ENCODE measurements at places on chromosomes 1 and 21.

- DNase-seq: no peak
Observed at GRCh38 chr1:217333939-217334338, 297.0 kb downstream of the GPATCH2 start.

DNA sequence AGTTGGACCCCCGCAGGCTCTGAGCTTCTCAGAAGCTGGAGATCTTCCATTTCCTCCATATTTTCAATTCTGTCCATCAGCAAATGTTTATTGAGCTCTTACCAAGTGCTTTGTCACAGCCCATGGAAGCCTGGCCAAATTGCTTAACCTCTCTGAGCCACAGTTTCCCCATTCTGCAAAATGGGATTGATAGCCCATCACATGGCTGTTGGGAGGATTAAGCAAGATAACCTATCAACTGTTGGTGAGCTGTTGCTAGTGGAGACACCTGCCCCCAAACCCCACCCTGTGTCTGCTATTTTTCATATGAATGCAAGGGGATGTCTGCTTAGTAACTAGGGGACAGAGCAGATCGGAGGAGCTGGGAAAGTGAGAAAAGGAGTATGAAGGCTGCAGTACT is 38.3 kb downstream of the CD34 start:
- no peak for DNase-seq

DNA sequence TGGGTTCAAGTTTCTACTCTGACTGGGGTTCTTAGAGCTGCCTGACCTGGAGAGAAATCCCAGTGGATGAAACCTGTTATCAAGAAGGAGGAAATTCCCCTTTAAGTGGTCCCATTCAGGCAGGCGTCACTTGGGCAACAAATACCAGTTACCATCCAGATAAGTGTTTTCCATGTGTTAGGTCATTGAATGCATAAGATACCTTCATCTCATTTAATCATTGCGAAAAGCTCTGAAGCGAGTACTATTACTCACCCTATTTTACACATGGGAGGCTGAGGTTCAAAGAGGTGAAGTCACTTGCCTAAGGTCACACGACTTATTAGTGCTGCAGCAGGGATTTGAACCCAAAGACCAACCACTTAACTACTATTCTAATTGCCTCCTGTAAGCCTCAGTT is 45.5 kb upstream of the RPL11 start:
- no peak for DNase-seq

DNA sequence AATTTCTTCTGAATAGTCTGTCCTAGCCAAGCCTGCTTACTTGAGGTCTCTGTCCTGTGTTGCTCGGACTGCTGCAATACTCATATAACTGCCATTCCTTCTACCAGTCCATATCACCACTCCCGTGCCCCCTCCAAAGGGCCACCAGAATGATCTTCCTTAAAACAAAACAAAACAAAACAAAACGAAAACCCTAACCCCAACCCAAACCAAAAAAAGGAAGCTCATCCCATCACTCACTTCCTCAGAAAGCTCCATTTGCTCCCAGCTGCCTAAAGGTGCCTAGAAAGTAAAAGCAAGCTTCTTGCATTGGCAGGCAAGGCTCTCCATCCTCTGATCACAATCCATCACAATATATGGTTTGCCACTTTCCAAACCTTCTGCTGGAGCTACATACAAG is 20.3 kb downstream of the USP24 start:
- no peak for DNase-seq

- DNase-seq: no peak
Observed at GRCh38 chr1:14466006-14466405, 132.5 kb upstream of the KAZN start.

GRCh38 chr1:221912230-221912629 is 170.3 kb upstream of the DUSP10 start:
- DNase-seq: no peak

DNA sequence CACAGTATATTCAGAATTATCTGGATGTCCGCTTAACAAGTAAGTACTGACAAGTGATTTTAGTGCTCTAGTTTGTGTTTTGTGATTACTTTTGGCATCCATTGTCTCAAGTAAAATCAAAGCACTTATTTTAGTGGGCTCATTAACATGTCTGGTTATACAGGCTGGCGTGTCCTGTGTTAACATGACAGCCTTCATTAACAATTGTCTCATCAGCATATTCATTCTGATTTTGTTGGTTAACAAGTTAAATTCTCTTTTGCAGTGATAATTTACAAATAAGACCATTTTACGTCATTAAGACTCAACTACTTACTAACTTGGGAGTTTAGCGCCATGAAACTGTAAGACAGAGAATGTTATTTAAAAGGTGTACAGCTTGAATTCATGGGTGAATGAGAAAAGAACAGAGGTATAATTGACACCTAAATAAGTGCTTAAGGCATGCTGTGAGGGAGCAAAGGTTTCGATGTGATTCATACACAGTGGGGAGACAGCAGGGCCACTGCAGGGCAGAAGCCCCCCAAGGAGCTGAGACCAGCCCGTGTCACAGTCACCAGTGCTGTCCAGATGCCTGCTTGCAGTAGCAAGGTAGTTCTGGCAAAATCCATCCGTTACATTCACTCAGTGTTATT is 22.4 kb downstream of the TAF5L start:
- no peak for DNase-seq

DNA sequence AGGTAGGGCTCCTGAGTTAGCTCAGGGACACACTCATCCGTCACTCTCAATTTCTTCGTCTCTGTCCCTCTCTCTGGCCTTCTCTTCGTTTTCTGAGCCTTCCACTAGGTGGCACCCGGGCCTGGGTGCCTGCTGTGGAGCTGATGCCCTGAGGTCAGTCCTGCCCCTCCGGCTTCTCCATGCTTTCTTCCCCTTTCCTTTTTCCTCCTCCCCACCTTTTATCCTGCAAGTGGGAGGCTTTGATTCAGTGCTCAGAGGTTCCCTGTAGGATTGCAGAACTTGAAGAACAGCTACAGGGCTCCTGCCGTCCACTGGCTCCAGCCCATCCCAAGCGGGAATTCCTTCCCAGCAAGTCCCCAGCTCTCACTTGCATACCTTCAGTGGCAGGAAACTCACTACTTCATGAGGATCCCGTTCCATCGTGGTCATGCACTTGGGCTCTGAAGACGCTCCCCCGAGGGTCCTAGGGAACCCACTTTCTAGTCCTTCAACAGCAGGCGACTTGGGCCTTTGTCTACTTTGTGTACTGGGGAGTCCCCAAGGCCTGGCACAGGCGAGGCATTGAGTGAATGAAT is 45.6 kb downstream of the SRRM1 start:
- DNase-seq: peak; percentile 25

DNA sequence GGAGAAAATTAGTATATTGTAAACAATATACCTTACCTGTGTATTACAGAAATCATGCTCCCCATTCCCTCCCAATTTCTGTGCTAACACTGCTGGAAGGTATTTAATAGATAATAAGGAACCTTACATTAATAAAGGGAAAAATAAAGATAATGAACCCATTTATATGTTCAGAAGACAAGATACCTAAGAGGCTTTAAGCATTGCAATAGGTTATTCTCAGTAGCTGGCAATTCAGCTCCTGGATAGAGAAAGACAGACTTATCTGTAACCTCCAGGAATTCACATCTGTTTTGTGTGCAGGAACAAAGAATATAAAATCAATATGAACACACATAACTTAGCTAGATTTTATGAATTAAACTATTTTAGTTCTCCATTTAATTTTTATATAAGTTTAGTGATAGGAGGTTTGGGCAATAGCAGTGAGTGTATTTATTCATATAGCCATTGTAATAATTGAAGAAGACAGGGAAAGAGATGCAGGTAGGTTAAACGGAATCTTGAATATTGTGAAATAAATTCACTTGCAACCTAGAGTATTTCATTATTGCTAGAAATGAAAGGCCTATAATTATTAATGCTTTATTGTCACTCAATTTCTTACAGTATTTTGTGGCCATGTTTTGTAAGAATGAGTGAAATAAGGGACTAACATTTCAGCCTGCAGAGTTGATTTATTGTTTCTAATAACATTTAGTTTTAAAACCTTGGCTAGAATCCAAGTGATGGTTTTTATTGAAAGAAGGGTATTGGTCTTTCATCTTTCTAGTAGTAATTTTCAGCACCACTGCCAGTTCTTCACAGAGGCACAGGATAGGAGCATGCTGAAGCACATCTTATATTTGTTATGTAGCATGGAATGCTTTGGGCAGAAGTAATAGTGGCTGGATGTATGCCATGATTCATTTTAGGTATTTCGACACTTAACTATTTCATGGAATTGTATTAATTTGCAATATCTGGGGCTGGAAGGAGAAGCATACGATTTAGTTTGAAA is 1.5 kb downstream of the XPR1 start:
- DNase-seq: no peak

DNA sequence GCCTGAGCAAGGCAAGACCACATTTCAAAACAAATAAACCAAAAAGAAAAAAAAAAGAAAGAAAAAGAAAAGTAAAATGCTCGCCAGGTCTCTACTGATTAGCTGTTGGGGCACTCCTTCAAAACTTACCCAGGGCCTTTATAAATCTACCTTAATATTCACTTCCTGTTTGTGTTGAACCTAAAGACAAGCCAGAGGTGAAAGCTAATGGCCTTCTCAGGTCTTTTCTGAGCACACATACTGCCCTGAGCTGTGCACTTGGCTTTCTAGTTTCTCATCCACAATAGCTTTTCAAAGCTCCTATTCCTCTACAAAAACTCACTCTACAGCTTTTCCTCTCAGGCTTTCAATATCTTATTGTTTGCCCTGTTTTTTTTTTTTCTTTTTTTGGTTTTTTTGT is 50.5 kb downstream of the RNF115 start:
- DNase-seq: no peak

DNA sequence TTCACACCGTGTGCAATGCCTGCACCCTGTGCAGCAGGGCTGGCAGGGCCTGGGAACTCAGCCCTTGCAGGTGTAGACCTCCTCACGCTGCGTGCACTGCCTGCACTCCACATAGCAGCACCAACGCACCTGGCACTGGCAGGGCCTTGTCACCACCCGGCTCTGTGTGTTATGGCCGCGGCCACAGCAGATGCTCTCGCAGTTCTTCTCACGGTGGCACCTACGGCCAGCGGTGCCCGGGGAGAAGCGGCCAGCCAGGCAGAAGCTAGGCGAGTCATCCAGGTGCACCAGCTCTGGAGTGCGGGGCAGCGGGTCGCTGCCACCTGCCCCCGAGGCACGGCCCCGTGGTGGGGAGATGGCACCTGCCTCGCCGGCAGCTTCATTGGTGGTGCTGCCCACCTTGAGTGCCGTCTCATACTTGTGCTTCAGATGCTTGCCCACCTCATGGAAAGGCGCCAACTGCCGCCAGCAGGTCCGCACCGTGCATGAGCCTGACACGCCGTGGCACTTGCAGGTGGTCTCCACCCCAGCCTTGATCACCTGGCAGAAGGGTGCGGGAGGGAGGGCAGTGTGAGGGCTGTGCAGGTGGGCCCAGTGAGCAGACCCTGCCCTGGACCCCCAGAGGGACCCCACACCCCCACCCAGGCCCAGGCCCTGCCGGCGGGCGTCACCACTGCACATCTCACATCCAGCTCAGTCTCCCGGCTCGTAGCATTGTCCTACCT is 26.1 kb downstream of the WNT9A start:
- no peak for DNase-seq

DNA sequence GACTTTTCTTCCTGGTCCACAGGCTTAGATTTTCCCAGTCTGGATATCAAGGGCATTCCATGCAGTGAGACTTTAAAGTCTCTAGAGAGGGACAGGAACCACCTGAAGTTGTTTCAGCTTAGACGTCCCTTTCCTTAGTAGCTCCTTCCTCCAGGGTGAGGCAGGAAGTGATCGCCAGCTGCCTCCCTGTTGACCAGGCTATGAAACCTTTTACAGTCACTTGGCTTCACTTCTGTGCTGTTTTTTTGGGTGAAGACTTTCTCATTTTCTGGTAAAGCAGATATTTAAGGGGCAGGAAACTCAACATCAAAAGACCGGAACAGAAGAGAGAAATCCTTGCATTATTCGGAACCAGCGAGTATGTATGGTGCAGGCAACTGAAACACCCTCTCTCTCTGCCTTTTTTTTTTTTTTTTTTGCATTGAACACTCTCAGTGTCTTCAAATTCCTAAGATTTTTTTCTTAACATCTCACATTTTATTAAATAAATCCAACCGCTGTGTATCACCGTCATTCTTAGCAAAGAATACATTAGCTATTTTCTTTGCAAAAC is 234.6 kb upstream of the IRF2BP2 start:
- no peak for DNase-seq

- DNase-seq: no peak
Observed at GRCh38 chr1:64187646-64188045, 15.8 kb upstream of the UBE2U start.

DNA sequence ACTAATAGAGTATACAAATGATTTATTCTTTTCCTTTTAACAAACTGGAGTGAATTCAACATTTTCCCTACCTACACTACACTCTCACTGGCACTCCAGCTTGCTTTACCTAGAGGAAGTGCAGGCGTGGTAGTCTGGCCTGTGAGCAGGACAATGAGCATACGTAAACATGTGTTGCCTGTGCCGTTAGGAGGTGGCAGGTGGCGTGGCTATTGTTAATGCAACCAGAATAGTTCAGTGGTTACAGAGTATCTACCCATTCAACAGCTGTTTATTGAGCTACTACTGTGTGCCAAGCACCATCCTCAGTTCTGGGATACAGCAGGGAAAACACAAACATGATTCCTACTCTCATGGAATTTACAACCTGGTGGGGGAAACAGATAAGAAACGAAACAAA is 299.7 kb upstream of the KAZN start:
- no peak for DNase-seq

GRCh38 chr1:169326956-169327268 is 40.7 kb downstream of the NME7 start:
- DNase-seq: no peak

- DNase-seq: no peak
Observed at GRCh38 chr1:31752258-31752657, 11.9 kb downstream of the ADGRB2 start.

- DNase-seq: no peak
Observed at GRCh38 chr1:202186327-202186726, 7.3 kb upstream of the LGR6 start.

DNA sequence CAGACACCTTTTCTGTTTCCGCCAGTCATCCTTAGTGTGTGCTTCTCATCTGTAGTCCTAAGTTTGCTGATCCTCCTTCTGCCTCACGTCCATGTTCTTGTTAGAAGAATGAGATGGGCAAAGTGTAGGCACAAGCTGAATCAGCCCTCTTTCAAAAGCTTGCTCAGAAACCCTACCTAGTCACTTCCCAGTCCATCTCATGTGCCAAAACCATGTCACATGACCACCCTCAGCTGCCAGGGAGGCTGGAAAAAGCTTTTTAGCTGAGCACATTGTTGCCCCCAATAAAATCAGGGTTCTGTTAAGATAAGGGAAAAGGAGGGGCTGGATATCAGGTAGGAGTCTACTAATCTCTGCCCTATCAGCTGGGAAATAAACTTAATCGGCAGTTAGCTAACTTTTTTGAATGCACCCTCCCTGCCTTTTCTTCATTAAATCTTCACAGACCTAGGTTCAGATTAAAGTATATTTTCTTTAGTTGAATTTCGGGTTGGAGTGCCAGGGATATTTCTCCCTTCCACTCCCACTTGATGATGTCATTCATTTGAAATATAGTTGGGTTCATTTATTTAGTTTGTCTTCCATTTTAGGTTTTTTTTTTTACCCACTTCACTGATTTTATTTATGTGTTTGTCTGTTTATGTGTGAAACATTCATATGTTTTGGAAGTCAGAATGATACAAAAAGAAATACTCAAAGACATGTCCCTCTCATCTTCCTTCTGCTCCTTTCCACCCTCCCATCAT is 129.2 kb downstream of the ROR1 start:
- DNase-seq: no peak

GRCh38 chr1:41473738-41474362 is 10.6 kb downstream of the EDN2 start:
- DNase-seq: no peak
